ENCODE measurements at places on chromosomes 16 and 17.

- DNase-seq, result no peak
Measured at GRCh38 chr17:41383690-41384089, 1.6 kb upstream of the KRT34 start.

- DNase-seq, result no peak
Measured at GRCh38 chr16:18041864-18042834, 294.4 kb downstream of the NPIPA8 start.

DNA sequence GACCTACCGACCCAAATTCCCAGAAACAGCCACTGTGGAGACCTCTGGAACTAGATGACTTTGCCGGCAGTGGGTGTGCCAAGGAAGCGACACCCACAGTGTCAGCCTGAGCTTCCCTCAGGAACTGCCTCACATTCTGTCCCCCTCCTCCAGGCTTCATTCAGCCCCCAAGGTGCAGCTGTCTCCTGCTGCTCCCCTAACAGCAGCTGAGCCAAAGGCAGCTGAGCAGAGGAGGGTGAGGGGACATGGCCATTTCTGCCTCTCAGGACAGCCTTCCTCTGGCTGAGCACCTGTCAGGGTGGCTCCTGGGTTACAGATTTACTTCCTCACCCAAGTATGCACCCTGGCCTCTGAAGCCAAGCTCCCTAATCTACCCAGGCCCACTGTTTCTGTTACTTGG, 22.1 kb upstream of the MTMR4 start:
- DNase-seq, result no peak

- no peak for DNase-seq
Measured at GRCh38 chr16:20675488-20676267, 21.8 kb downstream of the ACSM1 start.

DNA sequence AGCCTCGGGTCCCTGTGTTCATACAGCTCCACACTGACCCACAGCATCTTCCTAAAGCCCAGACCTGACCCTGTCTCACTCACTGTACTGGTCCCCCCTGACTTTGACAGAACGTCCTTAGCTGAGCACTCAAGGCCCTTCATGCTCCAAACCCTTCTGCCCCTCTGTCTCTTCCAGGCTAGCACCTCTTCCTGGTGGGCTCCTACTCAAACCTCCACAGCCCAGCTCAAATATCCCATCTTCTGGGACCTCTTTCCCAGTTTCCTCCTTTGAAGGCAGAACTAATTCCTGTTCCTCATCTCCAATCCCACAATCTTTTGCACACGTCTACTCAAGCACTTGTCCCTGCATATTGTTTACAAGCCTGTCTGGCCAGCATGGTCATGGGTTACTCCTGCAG, 8.8 kb downstream of the GRIN2C start:
- no peak for DNase-seq

DNA sequence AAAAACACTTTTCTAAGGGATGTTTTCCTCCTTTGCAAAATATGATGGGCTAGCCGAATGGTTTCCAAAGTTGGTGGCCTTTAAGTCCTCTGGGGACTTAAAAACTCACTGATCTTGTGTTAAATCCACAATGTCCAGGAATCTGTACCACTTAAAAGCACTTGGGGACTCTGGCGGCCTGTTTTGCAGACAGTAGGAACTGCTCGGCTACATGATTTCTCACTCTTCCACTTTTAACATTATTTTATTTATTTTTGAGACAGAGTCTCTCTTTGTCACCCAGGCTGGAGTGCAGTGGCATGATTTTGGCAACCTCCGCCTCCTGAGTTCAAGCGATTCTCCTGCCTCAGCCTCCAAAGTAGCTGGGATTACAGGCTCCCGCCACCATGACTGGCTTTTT, 9.1 kb upstream of the MSI2 start:
- DNase-seq, result no peak

GRCh38 chr17:72486806-72487205, 366.0 kb downstream of the SOX9 start:
- no peak for DNase-seq

- DNase-seq, result no peak
Measured at GRCh38 chr16:66481943-66482390, 54.9 kb downstream of the BEAN1 start.

DNA sequence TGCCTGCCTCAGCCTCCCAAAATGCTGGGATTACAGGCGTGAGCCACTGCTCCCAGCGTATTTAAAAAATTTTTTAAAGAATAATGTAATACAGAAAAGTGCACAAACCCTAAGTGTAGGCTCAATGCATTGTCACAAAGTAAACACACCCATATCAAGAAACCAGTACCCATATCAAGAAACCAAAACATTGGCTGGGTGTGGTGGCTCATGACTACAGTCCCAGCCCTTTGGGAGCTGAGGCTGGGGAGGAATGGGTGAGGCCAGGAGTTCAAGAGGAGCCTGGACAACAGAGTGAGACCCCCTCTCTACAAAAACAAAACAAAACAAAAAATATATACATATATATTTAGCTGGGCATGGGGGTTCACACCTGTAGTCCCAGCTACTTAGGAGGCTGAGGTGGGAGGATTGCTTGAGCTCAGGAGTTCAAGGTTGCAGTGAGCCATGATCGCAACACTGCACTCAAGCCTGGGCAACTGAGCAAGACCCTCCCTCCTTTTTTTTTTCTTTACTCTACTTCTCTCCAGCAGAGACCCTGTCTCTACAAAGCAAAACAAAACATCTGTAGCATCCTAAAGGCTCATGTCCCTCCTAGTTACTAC, 9.3 kb upstream of the PRR14 start:
- DNase-seq, result no peak

DNA sequence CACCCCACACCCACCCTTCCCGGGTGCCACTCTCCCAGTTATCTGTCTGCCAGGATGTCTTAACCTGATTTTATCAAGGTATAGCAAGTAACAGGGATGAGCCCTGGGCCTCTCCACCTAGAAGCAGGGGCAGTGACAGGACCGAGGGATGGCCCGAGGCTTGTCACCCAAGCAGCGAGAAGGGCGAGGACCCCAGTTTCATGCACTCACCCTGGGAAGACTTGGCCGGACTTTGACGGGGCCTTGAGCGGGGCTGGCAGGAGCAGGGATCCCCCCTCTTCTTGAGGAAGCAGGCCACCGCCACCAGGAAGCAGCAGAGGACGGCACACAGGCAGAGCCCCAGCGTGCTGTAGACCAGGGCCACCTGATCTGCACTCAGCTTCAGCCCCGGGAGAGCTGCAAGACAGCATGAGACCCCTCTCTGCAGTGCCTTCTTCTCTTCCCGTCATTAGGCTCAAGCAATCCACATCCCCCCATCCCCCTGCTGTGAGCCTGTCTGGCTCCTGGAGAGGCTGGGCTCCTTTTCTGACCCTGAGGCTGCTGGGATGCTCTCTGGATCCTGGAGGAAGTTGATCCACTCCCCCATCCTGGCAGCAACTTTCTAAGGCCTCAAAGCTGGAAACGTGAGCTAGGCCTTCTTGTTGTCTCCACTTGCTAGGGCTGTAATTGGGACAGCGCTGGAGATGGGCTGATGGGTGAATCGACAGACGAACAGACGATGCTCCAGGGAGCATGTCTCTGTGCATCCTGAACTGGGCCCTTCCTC, 31.6 kb downstream of the TNFRSF13B start:
- DNase-seq, result no peak

Measured in activated T-cell treated with anti-CD3 and anti-CD28 coated beads for 48 hours (primary cell).